ENCODE measurements at places on chromosomes 7 and 10.

- no peak for DNase-seq
Observed at GRCh38 chr10:114396464-114396863, 7.8 kb downstream of the AFAP1L2 start.

DNA sequence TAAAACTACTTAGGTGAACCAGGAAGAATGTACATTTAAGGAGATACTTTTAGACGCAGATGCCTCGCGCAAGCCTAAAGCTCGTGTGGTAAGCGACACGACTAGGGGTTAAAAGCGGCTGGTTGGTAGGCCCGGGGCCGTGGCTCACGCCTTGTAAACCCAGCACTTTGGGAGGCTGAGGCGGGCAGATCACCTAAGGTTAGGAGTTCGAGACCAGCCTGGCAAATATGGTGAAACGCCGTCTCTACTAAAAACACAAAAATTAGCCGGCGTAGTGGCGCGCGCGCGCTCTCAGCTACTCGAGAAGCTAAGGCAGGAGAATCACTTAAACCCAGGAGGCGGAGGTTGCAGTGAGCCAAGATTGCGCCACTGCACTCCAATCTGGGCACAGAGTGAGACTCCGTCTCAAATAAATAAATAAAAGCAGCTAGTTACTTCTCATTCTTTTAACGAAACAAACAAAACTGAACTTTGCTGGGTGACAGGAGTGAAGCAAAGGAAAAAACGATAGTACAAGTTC is 879 bp downstream of the NUDT5 start:
- no peak for DNase-seq

DNA sequence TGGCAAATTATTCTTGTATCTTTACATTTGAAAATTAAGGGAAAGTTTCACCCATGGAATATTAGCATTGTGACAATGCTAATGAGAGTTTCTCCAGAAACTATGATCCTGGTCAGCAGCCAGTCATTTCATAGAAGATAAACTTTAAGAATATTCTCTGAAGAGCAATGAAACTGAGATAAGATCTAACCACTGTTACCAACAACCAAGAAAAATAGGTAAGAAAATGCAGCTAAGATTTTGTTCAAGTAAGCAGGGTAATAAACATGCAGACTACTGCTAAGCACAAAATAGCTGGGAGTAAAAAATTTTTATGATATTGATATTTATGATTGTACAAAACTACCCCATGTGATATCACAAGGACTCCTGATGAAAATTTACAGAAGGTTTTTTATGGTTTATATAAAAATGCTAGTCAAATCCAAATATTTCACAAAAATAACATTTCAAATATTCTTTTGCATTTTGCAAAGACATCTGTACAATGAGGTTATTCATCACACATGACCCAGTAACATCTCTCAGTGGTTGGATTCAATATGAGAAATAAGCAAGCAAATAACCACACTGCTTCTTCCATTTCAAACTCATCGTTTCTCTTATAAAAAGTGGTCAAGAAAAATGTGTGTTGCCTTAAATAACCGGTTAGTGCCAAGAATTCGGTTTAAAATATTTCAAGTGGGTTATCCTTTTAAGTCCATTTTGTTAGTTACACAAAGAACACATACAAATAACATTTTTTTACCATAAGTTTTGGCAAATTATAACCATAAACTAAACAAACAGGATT is 251.6 kb downstream of the DIP2C start:
- DNase-seq: no peak

- no peak for DNase-seq
Observed at GRCh38 chr10:20598590-20598989, 298.5 kb downstream of the NEBL start.

- no peak for DNase-seq
Observed at GRCh38 chr7:38284553-38284952, 11.1 kb upstream of the TARP start.

- DNase-seq: no peak
Observed at GRCh38 chr10:77723376-77723775, 85.8 kb upstream of the KCNMA1 start.

- no peak for DNase-seq
Observed at GRCh38 chr7:95327356-95327755, 3.0 kb upstream of the PON1 start.

DNA sequence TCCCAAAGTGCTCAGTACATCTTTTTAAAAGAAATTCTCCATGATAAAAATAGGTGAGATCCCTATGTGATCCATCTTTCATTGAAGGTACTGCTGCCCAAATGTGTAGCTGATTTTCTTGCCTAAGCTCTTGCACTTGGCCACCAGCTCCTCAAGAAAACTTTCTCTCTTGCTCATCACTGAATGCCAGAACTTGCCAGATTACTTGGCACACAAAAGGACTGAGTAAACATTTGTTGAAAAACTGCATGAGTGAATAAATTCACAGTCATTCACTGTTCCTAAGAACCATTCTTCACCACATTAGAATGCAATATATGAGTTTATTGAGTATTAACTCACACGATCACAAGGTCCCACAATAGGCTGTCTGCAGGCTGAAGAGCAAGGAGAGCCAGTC is 99.9 kb downstream of the TRIL start:
- DNase-seq: no peak

DNA sequence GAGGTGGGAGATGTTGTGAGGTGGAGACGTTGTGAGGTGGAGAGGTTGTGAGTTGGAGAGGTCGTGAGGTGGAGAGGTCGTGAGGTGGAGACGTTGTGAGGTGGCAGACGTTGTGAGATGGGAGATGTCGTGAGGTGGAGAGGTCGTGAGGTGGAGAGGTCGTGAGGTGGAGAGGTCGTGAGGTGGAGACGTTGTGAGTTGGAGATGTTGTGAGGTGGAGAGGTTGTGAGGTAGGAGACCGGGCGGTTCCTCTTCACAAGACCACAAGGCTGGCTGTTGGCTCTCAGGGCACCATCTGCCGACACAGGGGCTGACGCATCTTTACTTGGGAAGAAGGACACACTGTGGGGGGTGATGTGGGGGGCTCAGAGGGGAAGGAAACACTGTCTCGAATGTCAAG is 34.7 kb upstream of the SHH start:
- DNase-seq: no peak

GRCh38 chr7:35646289-35647023 is 48.5 kb downstream of the HERPUD2 start:
- DNase-seq: no peak

Measured in HFF-Myc (cell line).